ENCODE measurements at places on chromosomes 7 and 10. TPM values are rescaled to one million over a fixed set of nuclear protein-coding genes. Genes with fewer than 3 reads are reported as not detected.

The PPP1R9A gene
- not detected for total RNA-seq

The FAM13C gene
- total RNA-seq = not detected

The TDRD1 gene
- total RNA-seq = 0.35 TPM

The LIPN gene
- total RNA-seq = not detected

The EBLN1 gene
- total RNA-seq = not detected

The HMX3 gene
- total RNA-seq = not detected

The UBE3C gene
- total RNA-seq = 55.7 TPM

The TFR2 gene
- 8.8 TPM for total RNA-seq

DNA sequence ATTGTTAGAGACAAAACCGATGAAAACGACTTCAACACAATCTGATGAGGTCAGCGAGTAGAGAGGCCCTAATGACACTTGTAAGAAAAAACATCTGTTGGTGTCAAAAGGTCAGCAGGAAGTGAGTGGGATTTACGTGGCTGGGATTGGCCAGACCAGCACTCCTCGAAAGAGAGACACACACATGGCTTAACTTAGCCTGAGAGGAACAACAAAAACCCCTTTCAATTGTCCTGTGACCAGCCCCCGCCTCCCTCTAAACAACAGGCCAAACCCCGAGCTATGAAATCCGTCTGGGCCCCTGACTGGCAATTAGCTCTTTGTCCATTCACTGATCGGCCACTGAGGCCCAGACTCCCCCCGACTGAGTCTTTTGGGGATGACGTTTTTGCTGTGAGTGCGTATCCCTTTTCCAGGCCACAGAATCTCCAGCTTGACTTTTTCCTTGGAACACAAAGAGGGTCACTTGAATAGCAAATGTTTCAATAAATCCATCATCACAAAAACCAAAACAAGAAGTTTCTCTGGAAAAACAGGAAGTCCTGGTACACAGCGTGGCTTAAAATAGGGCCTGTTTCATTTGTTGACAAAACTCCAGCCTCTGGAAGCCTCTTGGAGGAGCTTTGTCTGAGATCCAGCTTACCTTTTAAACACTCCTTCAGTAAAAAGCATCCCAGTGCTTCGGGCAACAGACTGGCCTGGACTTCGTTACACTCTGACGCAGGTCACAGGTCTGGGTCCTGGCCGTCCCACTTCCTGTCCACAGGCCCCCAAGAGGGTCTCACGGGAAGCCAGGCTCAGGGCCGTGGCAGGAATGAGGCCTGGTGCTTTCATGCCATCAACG lies 103.0 kb downstream of the CTBP2 start:
- DNase-seq = no peak

DNA sequence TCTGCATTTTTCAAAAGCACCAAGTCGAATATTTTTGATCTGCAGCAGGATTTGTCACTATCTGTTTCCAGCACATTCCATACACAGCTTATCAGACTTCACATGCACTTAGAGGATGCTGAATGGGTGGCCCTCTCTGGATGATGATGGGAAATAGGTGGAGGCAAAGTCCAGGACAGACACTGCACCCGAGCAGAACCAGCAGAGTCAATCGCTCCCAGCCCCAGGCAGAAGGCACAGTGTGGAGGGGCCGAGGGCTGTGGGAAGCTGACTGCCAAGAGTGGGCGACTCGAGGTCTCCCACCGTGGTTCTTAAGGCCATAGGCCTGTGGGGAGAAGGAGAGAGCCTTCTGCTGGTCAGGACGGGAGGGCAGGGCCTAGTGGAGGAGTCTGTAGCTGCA lies 490.2 kb upstream of the MGMT start:
- DNase-seq = no peak

GRCh38 chr7:1193593-1194424 lies 33.8 kb upstream of the ZFAND2A start:
- peak; percentile 70 for DNase-seq

GRCh38 chr7:104327938-104328295 lies 486 bp upstream of the LHFPL3 start:
- DNase-seq = no peak

DNA sequence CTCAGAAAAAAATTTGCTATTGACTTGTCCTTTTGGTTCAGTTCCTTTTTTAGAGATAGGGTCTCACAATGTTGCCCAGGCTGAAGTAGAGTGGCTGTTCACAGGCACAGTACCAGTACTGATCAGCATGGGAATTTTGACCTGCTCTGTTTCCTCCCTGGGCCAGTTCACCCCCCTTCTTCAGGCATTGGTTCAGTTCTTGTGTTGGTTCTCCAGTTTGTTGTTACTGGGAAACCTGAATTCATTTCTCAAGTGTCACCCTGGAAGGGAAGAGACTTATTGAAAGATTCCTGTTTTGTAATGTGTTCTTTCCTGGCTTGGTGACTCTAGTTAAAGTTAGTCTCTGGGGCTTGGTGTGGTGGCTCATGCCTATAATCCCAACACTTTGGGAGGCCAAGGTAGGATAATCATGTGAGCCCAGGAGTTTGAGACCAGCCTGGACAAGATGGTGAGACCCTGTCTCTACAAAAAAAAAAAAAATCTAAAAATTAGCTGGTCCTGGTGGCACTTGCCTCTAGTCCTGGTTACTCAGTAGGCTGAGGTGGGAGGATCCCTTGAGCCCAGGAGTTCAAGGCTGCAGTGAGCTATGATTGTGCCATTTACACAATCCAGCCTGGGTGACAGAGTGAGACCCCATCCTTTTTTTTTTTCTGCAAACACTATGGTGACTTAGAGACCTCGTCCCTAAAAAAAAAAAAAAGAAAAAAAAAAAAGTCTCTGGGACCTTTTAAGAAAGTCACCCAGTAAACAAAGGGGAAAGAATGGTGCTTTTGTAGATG lies 52.7 kb downstream of the CNNM2 start:
- no peak for DNase-seq

GRCh38 chr10:61812052-61812721 lies 89.3 kb upstream of the ARID5B start:
- DNase-seq = no peak

- DNase-seq = no peak
Measured at GRCh38 chr7:149853157-149853556, 15.0 kb downstream of the ZNF862 start.

DNA sequence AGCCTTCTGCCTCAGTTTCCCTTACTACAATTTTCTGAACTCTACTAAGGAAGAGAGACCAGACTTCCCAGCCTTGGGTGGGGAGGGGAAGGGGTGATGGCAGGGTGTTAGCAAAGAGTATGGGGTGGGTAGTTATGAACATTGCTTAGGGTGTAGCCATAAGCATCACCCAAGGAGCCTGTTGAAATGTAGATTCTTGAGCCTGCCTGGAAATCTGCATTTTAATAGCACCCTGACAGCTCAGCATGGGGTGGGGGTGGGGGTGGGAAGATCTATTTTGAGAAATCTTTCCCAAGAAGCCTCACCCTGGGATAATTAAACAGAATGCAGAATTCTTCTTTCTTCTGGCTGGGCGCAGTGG lies 164.8 kb downstream of the NRF1 start:
- no peak for DNase-seq

DNA sequence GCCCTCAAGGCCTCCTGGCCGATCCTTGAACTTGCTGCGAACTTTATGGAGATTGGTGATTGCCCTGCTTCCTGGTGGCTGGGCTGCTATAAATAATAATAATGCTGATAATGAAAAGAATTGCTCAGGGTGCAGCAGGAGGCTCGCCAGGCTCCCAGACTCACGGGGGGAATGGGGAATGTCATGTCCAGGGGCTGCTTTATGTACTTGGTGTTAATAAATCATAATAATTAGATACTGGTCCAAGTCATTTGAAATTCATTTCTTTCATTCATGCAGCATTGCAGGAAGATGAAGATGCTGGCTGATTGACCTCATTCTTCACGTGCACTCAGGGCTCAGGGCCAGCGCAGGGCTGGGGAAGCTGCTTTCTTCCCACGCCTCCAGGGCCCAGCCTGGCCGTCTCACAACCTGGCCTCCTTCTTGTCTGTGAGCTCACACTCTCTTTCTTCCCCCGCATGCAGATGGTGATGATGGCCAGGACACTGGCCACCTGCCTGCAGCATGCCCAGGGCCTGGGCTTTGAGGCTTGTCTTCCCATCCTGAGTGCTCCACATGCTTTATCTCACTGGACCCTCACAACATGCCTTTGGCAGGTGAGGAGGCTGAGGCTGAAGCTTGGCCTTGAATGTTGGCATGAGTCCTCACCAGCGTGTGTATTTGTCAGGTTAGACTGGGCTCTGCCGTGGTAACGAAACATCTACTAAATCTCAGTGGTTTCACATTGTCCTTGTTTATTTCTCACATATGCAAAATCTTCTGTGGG lies 138.4 kb upstream of the TNS3 start:
- DNase-seq = no peak

All from activated CD4-positive, alpha-beta memory T cell treated with anti-CD3 and anti-CD28 coated beads, Interleukin-2, amount 10 ng/mL, durations not matched to agents 7 days and 5 days (primary cell).